ENCODE measurements at places on chromosomes 6 and 20.

DNA sequence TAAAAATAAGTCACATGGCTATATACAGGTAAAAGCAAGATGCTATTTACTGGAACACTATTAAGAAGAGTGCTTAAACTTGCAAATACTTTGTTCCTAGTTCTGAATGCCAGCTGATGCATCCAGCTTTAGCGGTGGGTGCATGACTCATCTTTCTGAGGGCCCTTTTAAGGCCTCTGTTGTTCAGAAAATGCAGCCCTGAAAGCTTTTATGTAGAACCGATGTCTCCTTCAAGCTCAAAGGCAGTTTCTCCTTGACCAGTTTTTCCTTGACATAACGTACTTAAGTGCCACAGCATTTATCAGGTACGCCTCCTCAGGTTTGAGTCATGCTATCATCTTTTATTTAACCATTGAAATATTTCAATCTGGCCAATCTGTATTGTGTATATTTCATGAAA lies 82.8 kb downstream of the MLIP start:
- no peak for DNase-seq

GRCh38 chr6:19851241-19852089 lies 14.3 kb downstream of the ID4 start:
- no peak for DNase-seq

DNA sequence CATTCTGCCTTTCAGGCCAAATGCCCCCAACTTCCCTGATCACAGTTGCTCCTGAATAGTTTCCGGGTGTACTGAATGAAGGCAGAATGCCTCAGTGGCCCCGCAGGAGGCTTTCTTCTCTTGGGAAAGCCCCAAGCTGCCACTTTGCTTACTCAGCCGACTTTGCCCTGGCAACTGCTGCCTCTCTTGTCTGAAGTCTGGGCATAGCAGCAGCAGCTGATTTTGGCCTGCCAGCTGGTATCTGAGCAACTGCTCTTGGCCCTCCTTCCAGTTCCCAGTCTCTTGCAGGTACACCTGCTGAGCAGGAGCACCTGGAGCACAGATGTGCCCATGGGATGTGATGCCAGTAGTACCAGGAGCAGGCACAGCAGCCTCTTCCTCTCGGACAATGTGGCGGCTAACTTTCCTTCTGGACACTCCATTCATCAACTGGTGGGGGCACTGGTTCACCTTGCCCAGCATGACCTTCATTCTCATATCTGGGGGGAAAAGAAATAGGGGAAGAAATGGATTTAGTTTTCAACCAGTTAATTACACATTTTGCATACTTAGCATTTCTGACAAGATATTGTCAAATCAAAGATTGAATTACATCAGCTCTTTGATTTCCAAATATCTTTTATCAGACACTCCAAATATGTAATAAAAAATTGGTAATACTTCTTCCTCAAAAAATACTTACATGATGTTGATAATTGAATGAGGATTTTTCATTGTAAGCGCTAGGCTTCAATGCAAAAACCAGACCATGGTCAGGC lies 468.2 kb downstream of the PKHD1 start:
- DNase-seq = no peak

DNA sequence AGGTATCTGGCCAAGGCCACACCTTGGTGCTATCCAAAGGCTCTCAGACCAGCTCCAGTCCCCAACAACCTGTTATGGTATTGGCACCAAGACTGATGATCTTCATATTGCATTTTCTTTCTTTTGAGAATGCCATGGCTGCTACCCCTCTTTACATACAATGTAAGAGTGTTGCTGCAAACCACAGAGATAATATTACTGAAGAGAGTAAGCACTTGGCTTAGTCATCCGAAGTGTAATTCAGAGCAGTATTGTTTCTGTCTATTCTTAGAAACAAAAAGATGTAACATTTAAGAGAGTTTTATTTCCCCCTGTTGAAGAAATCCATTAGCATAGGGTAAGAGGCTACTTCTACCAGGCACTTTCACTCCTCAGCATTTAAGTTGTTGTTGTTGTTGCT lies 212.5 kb downstream of the C6orf118 start:
- DNase-seq = no peak

- DNase-seq = no peak
These were observed 8.0 kb upstream of the SIM1 start for GRCh38 chr6:100472674-100473073.

- no peak for DNase-seq
These were observed 3.3 kb upstream of the TAF4 start for GRCh38 chr20:62068997-62069396.

DNA sequence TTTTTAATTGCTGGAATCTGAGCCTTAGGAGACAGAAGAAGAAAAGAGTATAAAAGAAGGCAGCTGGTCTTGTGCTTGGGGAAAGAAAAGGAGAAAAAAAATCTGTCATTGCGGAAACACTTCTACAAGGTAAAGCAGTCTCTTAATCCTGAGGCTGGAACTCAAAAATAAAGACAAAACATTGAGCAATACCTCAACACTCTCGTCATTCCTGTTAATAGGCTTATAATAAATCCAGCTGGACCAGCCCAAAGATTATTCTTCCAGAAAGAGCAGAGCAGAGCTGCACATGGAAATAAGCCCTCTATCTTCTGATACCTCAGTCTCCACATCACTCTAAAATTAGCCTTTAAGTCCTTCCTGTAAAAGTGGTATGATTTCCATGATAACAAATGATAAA lies 62.0 kb upstream of the HIVEP1 start:
- no peak for DNase-seq

DNA sequence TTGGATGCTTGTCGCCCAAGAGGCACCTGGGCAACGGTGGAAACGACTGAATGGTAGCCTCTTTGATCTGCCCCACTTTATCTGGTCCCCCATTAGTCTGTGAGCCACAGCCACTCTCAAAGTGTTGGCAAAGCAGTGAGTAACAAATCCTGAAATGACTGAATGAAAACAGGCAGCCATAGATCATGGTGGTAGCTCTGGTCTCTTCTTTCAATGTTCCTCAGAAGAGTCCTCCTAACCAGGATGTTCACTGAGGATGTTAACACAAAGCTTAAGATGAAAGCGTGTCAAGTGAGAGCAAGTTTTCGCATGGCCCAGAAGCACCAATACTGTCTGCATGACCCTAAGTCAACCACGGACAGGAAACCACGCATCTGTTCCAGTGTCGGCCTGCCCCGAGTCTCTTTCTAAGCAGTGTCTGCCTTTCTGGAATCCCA lies 107.3 kb downstream of the IRF4 start:
- DNase-seq = no peak

DNA sequence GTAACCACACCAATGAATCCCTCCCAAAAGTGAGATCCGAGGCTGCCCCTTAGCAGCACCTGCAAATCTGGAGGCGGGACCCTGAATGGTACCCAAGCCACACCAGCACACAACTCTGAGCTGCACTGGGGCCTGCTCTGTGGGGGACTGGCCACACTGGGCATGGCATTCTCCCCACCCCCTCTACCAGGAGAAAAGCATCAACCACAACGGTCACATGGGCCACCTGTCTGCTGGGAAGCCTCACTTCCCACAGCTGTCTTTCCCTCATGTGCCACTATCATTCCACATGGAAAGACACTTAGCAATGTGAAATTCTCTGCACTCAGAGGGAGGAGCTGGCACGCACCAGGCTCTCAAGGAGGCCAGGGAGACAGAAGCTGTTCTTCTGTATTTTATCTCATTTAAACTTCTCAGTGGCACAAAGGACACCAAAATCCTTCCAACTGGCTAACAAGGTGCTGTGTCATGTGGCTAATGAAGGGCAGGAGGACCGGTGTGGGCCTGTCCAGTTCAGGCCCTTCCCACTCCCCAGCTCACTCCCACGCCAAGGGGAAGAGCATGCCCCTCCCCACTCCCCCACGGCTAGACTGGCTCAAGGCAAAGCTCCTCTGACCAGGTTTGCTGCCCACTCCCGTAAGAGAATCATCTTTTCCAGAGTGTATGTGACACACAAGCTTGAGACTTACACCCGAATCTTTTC lies 19.0 kb downstream of the YTHDF1 start:
- DNase-seq = no peak

- no peak for DNase-seq
These were observed 1065.8 kb upstream of the EYS start for GRCh38 chr6:66772800-66773199.

DNA sequence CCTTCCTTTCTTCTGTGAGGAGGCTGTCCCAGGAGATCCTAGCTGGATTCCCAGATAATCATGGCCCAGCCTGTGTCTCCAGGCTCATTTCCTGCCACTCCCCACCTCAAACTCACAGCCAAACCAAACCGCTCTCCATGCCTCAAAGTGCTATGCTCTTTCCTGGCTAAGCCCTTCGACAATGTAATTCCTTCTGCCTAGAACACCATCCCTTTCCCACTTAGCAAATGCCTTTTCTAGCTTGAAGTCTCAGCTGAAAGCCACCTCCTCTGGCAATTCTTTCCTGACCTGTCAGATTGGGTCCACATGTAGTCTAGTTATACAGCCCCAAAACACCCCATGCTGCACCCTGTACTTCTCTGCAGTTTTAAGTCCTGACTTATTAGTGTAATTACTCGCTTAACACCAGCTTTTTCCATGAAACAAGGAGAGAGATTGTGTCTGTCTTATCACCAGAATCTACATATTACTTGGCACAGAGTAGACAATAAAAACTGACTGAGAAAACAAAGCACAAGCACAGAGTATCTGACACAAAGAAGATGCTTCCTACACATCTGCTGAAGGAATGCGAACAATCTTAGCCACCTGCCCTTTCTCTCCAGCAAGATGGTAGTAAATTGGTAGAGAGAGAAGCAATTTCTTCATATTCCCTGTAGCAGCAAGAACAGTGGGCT lies 5.4 kb downstream of the TRIM26 start:
- no peak for DNase-seq

GRCh38 chr6:73062837-73063236 lies 162.5 kb downstream of the KHDC1L start:
- DNase-seq = no peak

- DNase-seq = no peak
These were observed 57.8 kb downstream of the CARMIL1 start for GRCh38 chr6:25336996-25337395.

DNA sequence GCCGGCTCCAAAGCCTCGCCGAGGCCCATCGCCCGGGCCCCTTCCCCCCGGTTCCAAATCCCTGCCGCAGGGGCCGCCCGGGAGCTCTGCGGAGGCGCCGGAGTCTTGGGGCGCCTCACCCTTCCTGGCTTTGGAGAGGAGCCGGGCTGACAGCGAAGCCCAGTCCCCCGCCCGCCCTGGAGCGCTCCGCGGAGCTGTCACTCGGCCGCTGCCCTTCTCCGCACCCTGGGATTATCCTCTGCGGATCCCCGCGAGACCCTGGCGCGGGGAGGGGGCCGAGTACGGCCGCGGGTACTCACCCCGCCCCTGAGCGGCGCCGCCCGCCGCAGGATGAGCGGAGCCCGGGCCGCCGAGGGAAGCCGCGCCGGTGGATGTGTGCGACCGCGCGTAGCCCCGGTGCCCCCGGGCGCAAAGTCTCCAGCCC lies 343 bp downstream of the SNAP91 start:
- no peak for DNase-seq

- DNase-seq = no peak
These were observed 168.5 kb upstream of the AKIRIN2 start for GRCh38 chr6:87870556-87870955.

GRCh38 chr6:12504325-12504966 lies 212.1 kb upstream of the PHACTR1 start:
- DNase-seq = no peak

DNA sequence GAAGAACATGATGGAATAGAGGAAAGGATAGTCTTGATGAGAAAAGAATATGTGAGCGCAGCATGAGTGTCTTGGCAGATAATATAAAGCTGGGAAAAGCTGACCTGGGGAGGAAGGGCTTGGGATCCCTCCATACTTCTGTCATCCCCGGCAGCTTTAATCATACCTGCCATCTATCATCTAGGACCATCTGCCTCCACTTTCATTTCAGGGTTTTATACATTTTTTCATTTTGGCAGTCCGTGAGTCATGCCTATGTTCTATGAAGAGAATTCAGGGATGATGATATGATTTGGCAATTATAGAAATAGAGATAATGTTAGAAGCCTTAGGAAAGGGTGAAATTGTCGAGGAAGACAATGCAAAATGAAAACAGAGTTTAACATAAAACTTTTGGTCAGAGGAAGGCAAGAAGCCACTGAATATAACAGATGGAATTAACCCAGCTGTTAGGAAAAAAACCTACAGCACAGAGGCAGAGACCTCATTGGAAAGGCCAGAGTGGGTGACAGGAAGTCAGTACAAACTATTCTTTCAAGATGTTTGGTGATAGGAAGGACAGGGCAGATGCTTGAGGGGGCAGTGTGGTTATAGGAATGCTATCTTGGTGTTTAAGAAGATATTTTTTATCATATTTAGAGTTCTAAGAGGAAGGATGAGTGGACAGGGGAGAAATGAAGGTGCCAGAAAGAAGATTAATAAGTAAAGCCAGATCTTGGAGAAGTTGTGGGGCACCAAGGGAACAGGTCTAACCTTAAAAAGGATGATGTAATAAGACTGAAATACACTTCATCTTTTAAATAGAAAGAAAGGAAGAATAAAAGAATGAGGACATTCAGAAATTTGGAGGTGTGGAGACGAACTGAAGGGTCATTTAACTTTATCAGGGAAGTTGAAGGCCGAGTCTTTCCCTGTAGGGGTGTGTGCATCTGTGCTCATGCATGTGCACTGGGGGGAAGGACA lies 37.8 kb downstream of the MARCKS start:
- no peak for DNase-seq

DNA sequence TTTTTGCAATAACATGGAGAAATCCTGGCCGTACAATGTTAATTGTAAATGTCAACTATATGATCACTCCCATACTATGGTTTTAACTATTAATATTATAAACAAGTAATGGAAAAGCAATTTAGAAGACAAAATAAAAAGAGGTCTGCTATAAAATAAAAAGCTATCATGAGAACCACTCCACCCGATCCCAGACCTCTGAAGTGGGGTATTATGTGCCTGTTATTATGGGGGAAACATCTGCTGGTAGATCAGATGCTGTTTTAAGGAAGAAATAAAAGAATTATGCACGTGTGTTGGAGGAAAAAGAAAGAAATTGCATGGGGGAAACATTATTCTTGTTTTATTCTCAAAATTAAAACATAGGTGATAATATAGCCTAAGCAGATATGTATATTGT lies 615.7 kb upstream of the ARID1B start:
- DNase-seq = no peak

GRCh38 chr20:63942250-63942951 lies 13.8 kb downstream of the UCKL1 start:
- peak; percentile 24 for DNase-seq

DNA sequence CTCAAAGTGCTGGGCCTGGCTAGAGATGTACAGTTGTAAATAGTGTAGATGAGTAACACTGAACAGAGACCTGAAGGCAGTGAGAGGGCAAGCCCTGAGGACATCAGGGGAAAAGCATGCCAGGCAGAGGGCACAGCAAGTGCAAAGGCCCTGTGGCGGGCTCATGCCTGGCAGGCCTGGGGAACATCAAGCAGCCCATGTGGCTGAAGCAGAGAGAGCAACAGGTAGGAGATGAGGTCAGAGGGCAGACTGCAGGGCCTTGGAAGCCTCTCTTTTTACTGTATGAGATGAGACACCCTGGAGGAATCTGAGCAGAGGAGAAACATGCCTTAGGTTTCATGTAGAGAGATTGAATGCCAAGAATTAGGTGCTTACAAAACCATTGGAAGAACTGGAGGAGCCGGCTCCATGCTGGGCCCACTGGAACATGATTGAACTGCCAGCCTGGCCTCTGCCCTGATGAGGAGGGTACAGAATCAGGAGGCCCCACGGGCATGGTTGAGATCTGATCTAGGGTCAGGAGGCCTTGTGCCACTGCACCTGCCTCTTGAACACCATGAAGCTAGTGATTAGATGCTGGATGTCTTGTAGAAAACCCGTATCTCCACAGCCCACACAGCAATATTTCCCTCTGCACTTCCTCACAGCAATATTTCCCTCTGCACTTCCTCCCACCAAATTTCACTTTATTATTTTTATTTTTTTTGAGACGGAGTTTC lies 5.9 kb upstream of the HMGA1 start:
- DNase-seq = no peak

- DNase-seq = no peak
These were observed 86.8 kb downstream of the ZFP64 start for GRCh38 chr20:52104546-52105441.
